Left lobe of liver (tissue), 2 donors: ENCODE measurements at places on chromosomes 12 and 14. TPM values are rescaled to one million over a fixed set of nuclear protein-coding genes. Genes with fewer than 3 reads are reported as not detected.

- no peak for DNase-seq
These were observed 241.0 kb downstream of the TMEM117 start for GRCh38 chr12:44076871-44077270.

GRCh38 chr12:46926526-46926925 is 100.7 kb upstream of the SLC38A4 start:
- no peak for DNase-seq

GRCh38 chr12:1515010-1515409 is 79.4 kb downstream of the FBXL14 start:
- no peak for DNase-seq

- DNase-seq = no peak
These were observed 22.0 kb upstream of the TMEM106C start for GRCh38 chr12:47941475-47941780.

ALG10 gene
- 4.2 TPM for total RNA-seq

MGP gene
- 5.5 TPM for total RNA-seq
